ENCODE measurements at places on chromosomes 16 and 17. TPM values are rescaled to one million over a fixed set of nuclear protein-coding genes. Genes with fewer than 3 reads are reported as not detected.

GRCh38 chr17:4365628-4366326 lies 698 bp downstream of the UBE2G1 start:
- peak; percentile 57 for DNase-seq

DNA sequence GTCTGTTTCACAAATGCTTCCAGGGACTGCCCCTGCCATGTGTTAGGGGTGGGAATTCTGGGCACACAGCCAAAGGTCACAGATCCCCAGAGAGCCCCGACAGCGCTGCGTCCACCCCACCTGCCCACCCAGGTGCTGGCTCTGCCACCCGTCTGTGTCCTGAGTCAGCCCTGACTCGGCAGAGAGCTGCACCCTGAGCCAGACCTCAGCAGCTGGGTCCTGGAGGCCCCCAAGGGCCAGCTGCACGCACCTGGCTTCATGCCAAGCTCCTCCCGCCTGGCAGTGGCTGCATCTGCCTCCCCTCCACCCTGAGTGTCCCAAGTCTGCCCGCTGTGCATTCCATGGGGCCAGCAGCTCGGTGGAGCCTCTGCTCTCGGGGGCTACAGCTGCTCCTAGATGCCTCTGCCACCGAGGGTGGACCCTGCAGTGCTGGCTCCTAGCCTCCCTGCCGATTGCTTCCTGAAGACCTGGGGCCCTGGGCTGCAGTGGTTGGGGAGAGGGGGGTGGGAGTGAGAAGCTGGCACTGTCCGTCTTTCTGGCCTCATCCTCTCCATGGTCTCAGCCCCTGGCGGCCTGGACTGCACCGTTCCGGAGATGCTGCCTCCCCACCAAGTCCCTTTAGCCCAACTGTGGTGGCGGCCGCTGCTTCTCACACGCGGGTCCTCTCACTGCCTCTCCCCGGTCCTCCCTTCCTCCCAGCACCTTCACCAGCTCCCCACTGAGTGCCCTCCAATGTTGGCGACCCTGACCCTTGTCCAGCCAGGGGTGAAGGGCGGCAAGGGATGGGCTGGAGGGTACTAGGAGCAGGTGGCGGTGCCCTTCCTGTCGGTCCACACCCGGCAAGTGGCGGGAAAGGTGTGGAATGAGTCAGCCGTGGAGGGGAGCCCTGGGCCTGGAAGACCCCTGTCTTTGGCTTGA lies 3.0 kb downstream of the SECTM1 start:
- DNase-seq = no peak

- no peak for DNase-seq
Observed at GRCh38 chr17:82559566-82560251, 40.2 kb downstream of the FOXK2 start.

GRCh38 chr17:76957678-76958464 lies 89.7 kb downstream of the MGAT5B start:
- no peak for DNase-seq

Gene RNU2-1
- total RNA-seq = not detected

Gene KRT20
- 0.23 TPM for total RNA-seq
